EH (cell line): ENCODE measurements at places on chromosomes 4 and X.

- peak; percentile 39 for DNase-seq
Measured at GRCh38 chrX:21691512-21692018, 33.4 kb upstream of the KLHL34 start.

DNA sequence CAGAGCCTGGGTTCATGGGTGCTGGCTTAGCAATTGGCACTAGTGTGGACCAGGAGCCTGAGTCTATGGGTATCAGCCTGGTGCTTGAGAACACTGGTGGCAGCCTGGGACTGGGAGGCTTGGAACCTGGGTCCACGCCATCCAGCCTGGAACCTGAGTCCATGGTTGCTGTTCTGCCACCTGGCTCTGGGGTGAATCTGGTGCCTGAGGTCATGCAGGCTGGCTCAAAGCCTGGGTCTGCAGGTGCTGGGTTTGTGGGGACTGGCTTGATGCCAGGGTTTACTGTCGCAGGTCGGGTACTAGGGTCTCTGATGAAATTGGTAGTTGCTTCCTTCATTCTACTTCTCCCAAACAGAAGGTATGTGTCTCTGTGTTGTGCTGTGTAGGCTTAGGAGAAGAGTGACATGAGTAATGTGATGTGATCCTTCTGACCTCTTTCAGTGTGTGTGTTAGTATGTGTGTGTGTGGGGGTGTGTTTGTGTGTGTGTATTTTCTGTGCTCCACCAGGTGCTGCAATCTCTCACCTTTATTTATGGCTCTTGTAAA lies 517.0 kb upstream of the EPHA5 start:
- DNase-seq = no peak

DNA sequence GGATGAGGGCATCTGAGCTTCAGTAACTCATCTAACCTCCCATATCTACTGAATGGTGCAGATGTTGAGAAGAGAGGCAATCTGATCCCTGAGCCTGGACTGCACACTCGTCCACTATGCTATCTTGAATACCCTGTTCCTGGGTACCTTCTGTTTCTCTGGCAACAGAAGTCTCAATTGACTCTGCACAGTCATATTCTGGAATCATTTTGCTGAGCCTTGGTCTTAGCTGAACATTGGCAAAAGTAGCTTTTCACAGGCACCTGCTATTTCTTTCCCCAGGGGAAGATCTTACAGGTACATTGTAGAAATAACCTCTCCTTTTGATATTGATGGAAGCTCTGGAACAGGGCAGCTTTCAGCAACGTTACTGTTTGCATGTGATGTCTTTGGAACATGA lies 161.5 kb upstream of the GPR101 start:
- no peak for DNase-seq

DNA sequence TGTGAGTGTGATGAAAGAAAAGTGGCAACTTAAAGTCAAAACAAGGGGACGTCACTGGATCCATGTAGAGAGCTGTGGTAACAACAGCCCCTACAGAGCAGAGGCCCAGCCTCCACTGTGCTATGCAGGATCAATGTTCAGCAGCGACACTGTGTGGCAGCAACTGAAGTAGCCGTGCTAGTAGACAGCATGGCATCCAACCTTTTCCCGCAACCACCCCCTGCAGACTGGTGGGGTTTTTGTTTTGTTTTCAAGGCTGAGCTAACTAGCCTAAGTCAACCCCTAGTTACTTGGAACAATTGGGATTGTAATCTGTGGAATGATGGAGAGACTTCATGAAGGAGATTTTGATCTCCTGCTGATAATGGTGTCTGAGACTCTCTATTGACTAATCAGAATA lies 44.4 kb upstream of the PPARGC1A start:
- no peak for DNase-seq

- no peak for DNase-seq
Measured at GRCh38 chrX:112359906-112360305, 277.3 kb upstream of the TRPC5 start.

- no peak for DNase-seq
Measured at GRCh38 chr4:176084769-176085168, 19.1 kb downstream of the WDR17 start.

- DNase-seq = no peak
Measured at GRCh38 chr4:25857851-25858400, 4.9 kb downstream of the SEL1L3 start.

DNA sequence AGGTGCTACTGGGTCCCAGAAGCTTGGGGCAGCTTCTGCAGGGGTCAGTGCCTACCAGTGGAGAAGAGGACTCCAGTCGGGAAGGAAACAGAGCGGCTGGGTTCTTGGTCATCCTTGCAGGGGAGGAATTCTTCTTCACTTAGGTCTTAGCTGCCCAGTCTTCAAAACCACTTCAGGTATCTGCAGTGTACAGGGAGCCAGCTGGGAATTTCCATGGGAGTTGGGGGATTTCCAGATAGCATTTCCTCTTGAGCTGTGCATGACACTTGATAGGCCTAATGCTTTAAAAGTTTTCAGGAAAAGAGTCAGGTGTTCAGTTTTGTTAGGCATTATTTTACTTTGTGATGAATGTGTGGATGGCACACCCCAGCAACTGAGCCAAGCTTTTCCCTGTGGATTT lies 58.1 kb upstream of the ENPP6 start:
- no peak for DNase-seq

GRCh38 chr4:83609365-83609764 lies 73.5 kb downstream of the GPAT3 start:
- no peak for DNase-seq

GRCh38 chr4:7054106-7054880 lies 11.1 kb downstream of the TADA2B start:
- no peak for DNase-seq

GRCh38 chr4:54104907-54105306 lies 4.9 kb downstream of the GSX2 start:
- DNase-seq = no peak

GRCh38 chr4:94766856-94767255 lies 9.1 kb downstream of the BMPR1B start:
- DNase-seq = peak; percentile 4

- DNase-seq = peak; percentile 67
Measured at GRCh38 chr4:3655963-3656362, 110.2 kb upstream of the ADRA2C start.

DNA sequence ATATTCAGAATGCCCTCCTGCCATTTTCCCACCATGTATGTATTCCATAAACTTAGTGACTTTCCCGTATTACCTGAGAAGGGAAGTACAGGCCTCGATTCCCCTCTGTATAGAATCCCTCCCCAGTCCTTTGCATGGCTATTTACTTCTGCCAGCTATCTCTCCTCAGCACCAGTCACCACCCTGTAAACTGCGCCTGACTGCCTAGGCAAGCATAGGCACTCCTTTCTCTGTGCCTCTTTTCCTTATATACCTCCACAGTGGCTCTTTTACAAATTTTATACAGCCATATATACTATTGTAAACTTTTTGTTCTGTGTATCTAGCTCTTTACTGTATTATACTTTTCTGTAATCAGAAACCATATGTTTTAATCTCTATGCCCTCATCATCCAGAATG lies 130.9 kb upstream of the TET2 start:
- DNase-seq = no peak

DNA sequence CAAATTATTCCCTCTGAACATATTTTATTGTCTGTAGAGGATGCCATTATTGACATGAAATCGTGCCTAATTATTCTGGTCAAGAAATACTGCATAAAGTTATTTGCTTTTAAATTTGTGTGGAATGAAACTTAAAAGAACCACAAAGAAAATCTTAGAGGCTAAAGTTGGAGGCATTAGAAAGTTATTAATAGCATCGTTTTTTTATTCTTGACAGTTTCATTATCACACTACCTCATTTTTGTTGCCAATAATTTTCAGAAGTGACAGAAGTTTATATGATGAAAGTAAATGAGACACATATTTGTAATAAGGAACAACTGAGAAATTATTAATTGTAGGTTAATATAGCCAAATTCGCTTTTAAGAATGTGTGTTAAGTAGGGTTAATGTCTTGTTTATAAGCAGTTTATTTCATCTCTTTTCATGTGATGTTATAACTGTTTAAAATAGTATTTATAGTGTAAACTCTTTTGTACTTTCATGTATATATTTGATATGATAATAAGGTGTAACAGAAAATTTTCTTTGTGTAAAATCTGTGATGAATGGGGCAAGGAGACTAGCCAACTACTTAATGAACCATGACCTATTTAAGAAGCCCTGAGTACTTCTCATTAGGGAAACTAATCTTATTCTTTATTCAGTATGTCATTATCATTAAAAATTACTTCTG lies 54.5 kb upstream of the GRIA2 start:
- DNase-seq = no peak

DNA sequence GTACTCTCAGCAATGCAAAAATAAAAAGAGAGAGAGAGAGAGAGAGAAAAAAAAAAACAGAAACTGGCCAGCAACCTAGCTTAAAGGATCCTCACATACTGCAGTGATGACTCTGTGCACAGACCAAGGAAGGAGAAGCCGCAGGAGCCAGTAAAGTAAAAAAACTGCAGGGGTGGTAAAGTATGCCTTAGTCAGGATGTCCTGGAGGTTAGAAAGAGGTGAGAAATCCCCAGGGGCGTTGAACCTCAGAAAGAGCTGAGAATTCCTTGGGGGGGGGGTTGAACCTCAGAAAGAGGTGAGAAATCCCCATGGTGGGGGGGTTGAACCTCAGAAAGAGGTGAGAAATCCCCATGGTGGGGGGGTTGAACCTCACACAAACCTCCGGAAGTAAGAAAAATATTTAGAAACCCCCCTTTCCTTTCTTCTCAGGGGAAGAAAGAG lies 48.0 kb downstream of the MAGEA9 start:
- peak; percentile 68 for DNase-seq

- no peak for DNase-seq
Measured at GRCh38 chrX:20969565-20969964, 404.7 kb upstream of the CNKSR2 start.

GRCh38 chr4:28007693-28008092 lies 1147.1 kb downstream of the STIM2 start:
- no peak for DNase-seq

DNA sequence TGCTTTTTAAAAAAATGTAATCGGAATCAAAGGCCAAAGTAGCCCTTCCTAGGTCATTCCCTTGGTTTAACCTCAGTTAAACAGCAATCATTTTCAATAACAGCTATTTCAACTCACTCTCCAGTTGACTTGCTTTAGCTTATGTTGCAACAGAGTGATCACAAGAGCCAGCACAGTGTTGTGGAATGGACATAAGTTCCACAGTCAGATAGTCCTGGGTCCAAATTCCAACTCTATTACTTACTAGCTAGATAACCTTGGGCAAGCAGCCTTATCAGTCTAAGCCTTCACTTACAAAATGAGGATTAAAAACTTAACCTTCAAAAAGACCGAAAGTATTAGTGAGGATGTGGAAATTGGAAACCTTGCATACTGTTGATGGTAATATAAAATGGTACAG lies 9.2 kb upstream of the GPC3 start:
- DNase-seq = no peak

DNA sequence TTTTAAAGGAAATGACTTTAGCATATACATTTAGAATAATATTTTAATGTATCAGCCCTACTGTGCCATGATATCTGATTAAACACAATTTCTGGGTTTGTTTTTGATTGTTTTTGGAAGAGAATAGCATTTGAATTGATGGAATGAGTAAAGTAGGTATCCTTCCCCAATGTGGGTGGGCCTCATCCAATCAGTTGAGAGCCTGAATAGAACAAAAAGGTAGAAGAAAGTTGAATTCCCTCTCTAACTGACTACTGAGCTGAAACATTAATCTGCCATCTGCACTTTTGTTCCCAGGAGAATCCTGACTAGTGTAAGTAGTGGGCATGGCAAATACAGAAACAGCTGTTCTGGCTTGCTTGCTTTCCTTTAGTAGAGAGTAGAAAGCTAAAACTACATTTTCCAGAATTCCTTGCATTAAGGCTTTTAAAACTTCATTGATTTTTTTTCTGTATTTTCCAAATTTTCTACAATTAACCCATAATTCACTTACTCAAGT lies 9.7 kb upstream of the SEC24D start:
- DNase-seq = no peak

DNA sequence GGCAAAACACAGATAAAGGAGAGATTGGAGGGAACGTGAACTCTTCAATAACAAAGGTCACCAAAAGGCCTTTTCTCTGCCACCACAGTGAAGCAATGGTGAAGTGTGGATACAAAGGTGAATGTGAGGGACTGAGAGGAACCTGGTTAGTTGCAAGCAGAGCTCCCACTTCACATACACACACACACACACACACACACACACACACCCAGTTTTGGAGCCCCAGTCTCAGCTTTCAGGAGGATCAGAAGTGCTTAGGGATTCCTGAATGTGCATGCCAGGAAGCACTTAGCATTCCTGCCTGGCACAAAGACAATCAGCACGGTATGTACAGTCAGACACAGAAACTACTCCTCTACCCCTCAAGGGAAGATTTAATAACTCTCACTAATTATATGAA lies 71.5 kb downstream of the ARHGEF9 start:
- DNase-seq = peak; percentile 45

DNA sequence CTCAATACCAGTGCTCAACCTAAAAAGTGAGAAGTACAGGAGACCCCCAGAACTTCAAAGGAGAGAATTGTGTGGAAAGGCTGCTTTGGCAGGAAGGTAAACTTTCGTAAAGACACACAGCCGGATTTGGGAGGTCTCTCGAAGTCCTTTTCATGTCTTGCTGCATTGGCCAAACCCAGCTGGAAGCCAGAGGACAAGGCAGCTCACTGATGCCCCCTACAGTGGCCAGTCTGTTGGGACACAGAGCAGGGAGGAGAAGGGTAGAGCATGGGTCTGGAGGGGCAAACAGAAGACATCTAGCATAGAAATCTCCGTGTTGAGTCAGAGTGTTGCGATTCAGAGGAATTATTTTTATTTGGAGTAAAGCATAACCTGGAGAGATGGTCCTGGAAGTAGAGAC lies 198.9 kb downstream of the ANK2 start:
- peak; percentile 28 for DNase-seq

GRCh38 chr4:7770224-7771050 lies 169.2 kb downstream of the AFAP1 start:
- peak; percentile 42 for DNase-seq

GRCh38 chr4:13483136-13483767 lies 888 bp downstream of the RAB28 start:
- DNase-seq = peak; percentile 28

DNA sequence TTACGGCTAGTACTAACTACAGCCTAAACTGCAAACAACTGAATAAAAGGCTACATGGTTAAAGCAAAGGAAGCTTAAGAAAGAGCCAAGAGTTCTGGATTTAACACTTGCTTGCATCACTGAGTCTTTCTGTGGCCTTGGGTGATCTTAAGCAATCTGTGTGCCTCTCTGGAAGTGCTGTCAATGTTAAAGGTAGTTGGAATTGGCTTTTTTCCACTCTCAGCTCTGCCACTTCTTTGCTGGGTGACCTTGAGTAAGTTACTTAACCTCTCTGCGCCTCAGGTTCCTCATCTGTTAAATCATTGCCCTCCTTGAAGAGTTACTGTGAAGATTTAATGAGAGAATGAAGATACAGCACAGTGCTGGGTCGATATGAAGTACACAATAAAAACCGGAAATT lies 15.7 kb downstream of the SLC2A9 start:
- DNase-seq = no peak
